ENCODE measurements at places on chromosomes 1 and 21.

- ATAC-seq, result no peak
Measured at GRCh38 chr1:88454781-88455180, 229.3 kb upstream of the PKN2 start.

- ATAC-seq, result no peak
Measured at GRCh38 chr21:45055861-45056260, 18.5 kb upstream of the ADARB1 start.

DNA sequence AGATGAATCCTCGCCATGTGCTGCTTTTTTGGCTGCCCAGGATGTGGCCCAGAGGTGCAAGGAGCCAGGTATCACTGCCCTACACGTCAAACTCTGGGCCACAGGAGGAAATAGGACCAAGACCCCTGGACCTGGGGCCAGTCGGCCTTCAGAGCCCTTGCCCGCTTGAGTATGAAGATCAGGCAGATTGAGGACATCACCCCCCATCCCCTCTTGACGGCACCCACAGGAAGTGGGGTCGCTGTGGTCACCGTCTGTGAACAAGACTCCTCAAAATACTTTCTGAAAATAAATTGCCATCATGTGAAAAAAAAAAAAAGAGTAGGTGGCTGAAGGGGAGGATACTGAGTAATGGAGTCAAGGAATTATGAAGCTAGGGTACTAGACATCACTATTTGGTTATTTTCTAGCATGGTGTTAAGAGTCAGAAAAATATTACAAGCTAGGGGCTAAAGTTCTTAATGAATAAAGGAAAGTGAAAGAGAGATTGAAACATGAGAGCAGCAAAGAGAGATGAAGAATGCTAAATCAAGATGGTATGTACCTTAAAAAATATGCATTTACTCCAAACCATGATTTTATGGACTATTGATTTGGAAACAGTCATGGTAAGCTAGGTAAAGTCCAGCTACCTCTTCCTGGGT lies 84.9 kb downstream of the CLEC20A start:
- ATAC-seq, result no peak

GRCh38 chr1:221117133-221117532 lies 237.9 kb downstream of the HLX start:
- peak; percentile 43 for ATAC-seq

GRCh38 chr1:178275049-178275448 lies 181.1 kb downstream of the RASAL2 start:
- ATAC-seq, result 0 out of 3 replicates have a peak, but pooled peaks have one; percentile 18

DNA sequence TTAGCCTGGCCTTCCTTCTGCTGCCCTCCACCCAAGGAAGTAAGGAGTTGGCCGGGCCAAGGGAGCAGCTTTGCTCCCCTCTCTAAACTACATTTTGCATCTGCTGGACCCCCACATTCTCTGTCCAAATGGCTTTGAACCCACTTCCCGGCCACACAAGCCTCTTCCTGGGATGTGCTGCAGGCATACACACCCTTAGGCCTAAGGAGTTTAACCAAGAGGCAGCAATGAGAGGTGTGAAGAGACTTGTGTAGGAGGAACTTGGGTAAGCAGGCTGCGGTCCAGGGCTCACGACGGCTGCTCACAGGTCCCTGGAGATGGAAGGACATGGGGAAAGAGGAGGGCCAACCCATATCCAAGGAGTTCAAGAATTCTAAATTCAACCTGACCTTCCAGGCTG lies 196.7 kb upstream of the SGIP1 start:
- no peak for ATAC-seq

GRCh38 chr1:34470401-34470800 lies 284.4 kb upstream of the GJB5 start:
- ATAC-seq, result no peak

GRCh38 chr1:170583186-170583585 lies 51.2 kb downstream of the GORAB start:
- no peak for ATAC-seq

DNA sequence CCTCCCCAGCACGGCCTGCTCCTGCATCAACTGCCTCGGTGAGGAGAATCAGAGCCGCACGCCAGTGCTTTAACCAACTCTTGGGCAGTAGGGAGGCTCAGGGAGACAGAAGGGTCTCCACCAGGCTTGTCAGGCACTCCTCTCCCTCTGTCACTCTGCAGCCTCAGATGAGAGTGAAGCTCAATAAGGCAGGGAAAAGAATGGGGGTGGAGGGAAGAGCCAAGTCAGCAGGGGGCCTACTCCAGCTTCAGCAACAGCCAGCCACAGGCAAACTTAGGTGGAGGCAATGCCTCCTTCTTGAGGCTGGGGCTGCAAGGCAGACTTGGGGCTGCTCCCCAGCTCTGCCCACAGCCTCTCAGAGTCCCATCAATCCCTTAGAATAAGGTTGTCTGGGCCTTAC lies 51.8 kb upstream of the A3GALT2 start:
- no peak for ATAC-seq

DNA sequence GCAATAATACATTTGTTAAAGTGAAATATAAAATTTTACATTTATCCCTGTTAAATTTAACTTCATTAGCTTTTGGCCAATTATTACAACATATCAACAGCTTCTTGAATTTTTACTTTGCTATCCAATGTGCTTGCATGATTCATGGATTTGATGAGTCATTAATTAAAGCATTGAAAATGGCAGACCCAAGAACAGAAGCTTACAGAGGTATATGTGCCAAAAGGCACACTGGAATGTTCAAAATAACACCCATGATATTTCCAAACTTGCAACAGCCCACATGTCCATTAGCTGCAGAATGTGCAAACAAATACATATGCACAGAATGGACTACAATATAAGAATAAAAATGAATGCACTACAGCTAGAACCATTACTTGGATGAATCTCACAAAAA lies 76.4 kb upstream of the MAN1A2 start:
- ATAC-seq, result no peak

GRCh38 chr21:15654171-15654570 lies 75.6 kb upstream of the USP25 start:
- ATAC-seq, result no peak

DNA sequence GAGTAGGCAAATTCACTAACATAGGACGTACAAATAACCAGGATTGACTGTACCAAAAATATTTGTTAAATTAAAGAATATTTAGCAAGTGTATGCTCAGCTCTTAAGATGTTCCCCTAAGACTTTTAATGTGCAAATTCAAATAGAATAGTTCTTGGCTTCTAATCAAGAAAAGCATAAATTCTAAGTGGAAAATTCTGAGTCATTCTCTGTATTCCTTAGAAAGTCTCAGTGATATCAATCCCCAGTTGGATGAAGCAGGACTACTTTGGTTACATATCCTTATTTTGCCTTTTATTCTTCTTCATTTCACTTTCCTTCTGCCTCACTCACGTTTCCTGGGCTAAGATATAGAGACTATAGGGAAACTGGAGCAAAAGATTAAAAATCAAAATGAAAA lies 130.2 kb downstream of the IFI44 start:
- ATAC-seq, result no peak

DNA sequence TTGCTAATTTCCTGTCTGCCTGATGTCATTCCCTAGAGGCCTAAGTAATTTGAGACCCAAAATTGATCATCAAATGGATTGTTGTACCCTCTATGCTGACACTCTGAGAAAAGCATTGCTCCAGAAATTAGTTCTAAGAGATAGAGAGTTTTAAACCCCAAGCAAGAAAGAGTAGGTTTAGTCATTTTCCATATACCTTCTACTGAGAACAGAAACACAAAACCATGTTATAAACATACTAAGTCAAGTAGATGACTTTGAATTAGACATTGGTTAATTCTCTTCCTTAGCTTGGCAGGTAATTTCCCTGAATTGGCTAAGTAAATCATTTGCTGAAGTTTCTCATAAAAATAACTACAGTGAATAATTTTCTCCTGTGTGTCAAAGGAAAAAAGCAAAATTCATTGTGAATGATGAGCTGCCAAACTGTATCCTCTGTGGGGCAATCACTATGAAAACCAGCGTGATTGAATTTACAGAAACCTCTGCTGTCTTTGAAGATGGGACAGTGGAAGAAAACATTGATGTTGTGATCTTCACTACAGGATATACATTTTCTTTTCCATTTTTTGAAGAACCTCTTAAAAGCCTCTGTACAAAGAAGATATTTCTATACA lies 20.1 kb downstream of the FMO4 start:
- no peak for ATAC-seq

DNA sequence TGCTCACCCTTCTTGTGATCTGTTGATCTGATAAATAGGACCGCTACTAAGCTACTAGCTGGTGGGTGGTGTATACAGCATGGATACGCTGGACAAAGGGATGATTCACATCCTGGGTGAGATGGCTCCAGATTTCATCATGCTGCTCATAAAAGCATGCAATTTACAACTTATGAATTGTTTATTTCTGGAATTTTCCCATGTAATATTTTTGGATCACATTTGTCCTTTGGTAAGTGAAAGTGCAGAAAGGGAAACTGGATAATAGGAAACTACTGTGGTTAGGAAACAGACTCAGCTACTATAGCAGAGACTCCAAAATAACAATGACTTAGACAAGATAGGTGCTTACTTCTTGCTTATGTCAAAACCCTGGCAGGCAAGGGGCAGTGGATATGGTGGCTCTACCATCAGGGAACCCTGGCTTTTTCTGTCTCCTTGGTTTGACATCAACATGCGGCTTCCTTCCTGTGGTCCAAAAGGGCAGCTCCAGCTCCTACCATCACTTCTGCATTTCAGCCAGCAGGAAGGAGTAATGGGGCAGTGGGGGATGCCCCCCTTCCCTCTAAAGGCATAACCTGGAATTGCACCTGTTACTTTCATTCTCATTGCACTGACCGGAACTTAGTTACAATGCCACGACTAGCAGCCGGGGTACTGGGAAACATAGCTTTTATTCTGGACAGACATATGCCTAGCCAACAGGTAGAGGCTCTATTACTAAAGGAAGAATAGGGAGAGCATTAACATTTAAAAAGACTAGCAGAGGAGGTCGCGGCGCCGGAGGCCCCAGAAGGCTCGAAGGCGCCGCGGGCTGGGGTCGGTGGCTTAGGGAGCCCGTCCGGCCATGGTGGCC lies 13.8 kb upstream of the AK2 start:
- peak; percentile 54 for ATAC-seq

Data from SK-N-SH treated with all-trans-retinoic acid at 6 μM for 48 hours (cell line).